ENCODE measurements at places on chromosomes 12 and 14.

DNA sequence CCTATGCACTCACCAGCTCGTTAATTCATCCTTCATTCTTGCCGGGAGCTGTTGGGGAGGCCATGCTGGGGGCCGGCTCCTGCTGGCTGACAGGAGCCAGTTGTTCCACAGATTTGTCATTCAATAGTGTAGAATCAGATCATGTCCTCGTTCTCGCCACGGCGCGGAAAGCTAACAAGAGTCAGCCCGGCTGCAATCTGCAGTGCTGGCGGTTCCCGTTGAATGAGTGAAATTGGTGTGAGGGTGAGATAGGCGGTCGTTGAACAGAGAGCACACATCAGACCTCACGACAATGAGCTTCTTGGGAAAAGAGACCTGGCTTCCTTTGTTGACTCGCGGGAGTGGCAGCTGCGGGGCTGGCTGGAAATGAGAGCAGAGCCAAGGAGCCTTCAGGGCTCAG, 57.5 kb downstream of the KIF26A start:
- DNase-seq = no peak

- DNase-seq = no peak
Measured at GRCh38 chr14:71175491-71175890, 268.2 kb downstream of the PCNX1 start.

DNA sequence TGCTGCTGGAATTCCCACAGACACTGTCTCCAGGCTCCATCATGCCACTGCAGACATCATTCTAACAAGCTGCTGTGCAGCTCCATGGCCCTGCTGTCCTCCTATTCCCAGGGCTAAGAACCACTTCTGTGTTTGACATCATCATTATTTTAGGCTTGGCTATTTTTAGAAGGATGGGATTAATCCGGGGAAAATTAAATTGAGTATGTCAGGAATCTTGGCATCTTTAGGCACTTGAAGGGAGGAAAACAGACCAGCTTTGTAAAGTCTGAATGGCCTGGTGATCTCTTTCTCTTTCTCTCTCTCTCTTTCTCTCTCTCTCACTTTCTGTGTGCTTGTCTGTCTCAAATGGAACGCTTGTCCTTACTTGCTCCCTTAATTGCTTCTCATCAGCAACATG, 568.3 kb upstream of the FLRT2 start:
- peak; percentile 65 for DNase-seq

GRCh38 chr12:1171657-1172408, 180.8 kb downstream of the ERC1 start:
- no peak for DNase-seq

GRCh38 chr12:86600664-86601231, 344.6 kb upstream of the MGAT4C start:
- no peak for DNase-seq

- peak; percentile 91 for DNase-seq
Measured at GRCh38 chr12:122841544-122842321, 6.5 kb downstream of the HIP1R start.

DNA sequence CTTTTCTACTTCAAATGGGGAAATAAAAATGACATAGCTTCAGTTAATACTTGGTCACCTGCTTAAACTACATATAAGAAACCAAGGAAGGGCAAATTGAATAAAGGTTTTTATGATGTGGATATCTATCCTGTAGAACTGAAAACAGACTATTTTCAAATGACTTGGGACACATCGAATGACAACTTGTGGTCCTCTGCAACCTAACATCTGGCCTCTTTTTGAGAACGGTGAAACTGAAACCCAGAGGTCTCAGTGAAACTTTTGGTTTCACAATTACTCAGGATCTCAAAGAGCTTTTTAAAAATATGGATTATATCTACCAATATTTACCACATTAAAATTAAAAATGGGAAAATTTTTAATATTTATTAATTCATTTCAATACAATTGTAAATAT, 65.2 kb downstream of the PPP2R5E start:
- peak; percentile 31 for DNase-seq

- DNase-seq = no peak
Measured at GRCh38 chr12:67649570-67650387, 1.2 kb downstream of the DYRK2 start.

DNA sequence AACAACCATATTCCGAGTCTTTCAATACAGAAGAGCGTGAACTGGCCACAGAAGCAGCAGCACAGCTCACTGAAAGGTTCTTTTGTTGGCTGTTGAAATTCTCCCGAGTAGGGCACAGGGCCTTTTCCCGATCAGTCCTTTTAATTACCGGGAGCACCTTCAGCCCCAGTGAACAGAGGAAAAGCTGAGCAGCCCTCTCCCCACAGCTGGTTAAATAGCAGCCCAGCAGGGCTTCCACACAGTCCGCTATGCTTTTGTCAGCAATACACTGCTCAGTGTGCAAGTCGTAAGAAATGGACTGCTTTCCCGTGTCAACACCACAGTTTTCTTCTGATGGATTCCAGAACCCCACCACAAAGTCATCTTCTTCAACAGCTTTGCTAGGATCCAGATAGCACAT, 61.3 kb downstream of the DICER1 start:
- peak; percentile 69 for DNase-seq

DNA sequence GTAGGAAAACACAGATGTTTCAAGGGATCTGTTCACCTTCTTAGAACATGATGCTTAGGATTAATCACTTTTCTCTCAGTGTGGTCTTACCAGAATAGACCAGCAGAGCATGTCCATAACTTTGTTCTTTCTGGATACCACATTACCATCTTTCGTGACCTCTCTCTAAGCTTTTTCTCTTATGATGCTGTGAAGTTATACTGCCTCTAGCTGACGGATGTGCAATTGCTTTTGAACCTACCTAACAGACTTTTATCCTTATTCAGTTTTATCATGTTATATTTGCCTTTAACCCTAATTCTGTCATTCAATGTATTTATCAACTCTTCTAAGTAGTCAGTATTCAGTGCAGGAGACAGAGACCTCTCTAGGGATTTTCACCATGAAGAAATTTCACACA, 246.7 kb downstream of the DACT1 start:
- DNase-seq = no peak

- no peak for DNase-seq
Measured at GRCh38 chr12:20140751-20141150, 227.6 kb upstream of the PDE3A start.

DNA sequence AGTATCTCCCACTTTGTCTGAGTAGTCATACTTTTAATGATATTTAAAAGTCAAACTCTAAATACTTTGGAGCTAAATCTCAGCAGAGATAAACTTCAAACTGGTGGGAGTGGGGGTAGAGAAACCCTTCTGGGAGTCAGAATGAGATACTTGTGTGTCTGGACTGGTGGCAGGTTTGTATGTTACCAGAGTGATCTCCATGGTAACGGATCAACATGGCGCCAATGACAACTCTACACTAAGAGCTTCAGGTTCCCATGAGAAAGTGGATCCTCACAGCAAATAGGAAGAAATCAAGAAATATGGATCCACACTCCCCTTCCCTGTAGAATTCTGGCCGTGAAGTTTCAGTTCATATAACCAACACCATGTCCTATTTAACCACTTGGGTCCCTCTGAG, 121.9 kb downstream of the ETV6 start:
- DNase-seq = no peak

- no peak for DNase-seq
Measured at GRCh38 chr14:81206115-81206514, 14.6 kb downstream of the GTF2A1 start.

DNA sequence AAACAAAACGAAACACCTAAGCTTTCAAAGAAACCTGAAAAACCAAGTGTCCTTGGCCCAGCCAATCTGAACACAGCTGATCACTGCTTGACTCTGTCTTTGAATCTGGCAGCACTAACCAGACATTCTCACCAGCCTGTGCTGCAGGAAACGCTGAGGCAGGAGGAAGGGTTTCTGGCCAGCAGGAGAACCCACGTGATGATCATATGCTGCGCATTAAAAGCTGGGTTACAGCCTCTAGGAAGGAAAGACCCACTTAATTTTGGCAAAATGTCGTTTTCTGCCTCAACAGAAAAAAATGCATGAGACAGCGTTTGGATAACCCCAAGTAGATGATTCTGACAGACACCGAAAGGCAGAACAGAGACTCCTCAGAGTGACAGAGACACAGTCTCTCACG, 9.8 kb downstream of the APPL2 start:
- peak; percentile 94 for DNase-seq

GRCh38 chr12:3117144-3117581, 40.0 kb downstream of the TSPAN9 start:
- no peak for DNase-seq

- peak; percentile 11 for DNase-seq
Measured at GRCh38 chr12:8628731-8629130, 16.1 kb upstream of the AICDA start.

- no peak for DNase-seq
Measured at GRCh38 chr12:66049538-66050282, 80.8 kb downstream of the LLPH start.

DNA sequence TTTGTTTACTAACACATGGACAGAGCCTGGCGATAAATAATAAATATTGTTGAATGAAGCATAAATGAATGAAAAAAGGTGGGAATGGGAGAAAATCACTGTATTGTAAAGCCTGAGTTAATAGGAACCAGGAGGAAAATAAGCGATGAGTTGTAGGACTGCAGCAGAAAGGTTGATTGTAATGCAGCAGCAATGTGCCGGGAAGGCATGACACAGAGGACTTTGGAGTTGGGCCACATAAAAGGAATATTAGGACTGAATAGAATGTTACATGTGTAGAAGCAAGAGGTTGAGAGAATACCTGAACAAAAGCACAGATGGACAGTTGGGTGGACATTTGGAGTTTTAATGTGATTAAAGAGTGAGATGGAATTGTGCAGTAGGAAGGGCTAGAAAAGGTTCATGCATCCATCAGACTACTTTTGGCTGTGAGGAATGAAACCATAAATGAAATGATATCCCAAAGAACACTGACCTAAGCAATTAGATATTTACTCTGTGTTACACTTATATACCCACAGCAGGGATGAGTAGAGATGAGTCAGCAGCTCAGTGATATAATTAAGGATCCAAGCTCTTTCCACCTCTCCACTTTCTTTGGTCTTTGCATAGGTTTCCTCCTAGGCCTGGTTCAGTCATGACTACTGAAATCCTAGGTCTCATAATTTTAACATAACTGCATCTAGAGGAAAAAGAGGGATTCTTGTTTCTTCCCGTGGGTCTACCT, 55.4 kb downstream of the CCER1 start:
- DNase-seq = no peak

GRCh38 chr12:33560653-33561208, 121.1 kb upstream of the SYT10 start:
- DNase-seq = no peak

DNA sequence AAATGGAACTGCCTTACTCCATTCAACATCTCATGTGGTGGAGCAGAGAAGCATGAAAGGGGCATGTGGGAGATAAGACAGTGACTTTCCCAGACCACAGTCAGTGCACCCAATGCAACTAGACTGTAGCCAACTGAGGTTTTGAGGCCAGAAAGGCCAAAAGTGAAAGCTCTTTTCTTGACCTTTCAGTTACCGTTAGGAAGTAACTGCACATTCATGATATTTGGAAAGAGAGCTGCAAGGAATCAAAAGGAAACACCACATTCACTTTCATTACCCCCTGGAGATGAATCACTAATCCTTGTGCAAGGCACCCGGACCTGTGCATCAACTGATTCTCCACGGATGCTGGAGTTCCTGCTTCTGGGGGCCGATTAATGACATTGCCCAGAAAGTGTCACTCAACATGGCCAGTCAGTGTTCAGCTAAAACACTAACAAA, 72.9 kb upstream of the ELK3 start:
- DNase-seq = no peak

GRCh38 chr12:110249716-110250225, 31.3 kb upstream of the ATP2A2 start:
- DNase-seq = peak; percentile 59

DNA sequence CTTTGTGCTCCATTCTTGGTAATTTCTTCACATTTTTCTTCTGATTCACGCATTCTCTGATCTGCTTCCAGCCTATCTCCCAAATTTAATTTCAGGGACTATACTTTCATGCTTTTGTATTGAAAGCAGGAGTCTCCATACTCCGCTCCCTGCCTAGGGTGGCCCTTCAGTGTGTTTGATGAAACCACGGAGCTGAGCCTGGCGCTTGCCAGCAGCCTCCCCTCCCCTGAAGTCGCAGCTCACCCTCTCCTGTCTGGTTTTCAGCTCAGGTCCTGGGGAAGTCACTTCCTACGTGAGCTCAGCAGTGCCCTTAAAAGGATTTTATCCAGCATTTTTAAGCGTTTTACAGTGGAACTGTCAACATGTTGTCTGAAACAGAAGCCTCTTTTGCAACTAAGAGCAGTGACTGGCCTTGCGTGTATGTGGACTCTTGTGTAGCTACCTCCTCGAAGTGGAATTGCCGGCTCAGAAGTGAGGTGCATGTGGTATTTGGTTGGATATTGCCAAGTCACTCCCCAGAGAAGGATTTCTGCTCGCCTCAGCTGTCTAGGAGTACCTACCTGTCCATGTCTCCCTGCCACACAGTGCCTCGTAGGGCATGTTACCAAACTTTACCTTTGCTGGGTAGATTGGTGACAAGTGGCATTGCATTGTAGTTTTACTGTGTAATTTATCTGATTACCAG, 78.5 kb downstream of the TESC start:
- DNase-seq = no peak

GRCh38 chr12:50251619-50252252, 31.6 kb downstream of the LIMA1 start:
- no peak for DNase-seq

DNA sequence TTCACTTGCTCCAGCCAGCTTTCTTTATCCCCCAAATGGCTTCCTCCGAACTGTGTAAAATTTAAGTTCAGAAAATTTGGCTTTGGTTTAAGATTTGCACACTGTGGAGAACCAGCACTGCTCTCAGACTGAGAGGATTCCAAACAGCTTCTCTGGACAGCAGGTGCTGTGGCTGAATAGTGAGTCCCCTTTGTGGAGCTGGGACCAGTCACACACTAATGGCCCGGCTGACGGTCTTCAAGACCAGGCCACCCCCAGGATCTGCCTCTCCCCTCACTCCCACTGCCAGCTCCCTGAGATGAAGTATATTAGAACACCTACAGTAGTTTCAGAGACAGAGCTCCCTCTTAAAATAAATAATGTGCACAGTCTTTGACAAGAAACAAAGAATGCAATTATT, 267.3 kb downstream of the BCAT1 start:
- DNase-seq = no peak

- DNase-seq = no peak
Measured at GRCh38 chr12:98256830-98257229, 258.6 kb upstream of the TMPO start.

Data from pons (tissue), 1 donor.